ENCODE measurements at places on chromosomes 2 and 18.

DNA sequence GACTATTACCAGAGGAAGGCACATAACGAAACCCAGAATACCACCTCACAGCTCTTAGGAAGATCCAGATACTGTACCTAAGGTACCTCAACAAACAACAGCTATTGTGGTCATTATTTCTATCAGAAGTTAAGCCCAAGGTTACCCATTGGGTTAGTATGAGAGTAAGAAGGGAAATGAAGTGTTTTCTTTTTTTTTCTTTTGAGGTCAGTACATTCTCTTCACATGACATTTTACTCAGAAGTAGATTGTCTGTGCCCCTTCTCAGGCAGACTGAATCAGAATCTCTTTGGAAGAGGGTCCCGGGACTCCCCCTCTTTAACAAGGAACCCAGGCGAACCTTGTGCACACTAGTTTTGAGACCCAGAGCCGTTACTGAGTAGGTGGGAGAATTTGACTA is 233.7 kb upstream of the CXCR4 start:
- no peak for DNase-seq

- DNase-seq, result no peak
Observed at GRCh38 chr2:3432067-3432466, 52.6 kb downstream of the TRAPPC12 start.

DNA sequence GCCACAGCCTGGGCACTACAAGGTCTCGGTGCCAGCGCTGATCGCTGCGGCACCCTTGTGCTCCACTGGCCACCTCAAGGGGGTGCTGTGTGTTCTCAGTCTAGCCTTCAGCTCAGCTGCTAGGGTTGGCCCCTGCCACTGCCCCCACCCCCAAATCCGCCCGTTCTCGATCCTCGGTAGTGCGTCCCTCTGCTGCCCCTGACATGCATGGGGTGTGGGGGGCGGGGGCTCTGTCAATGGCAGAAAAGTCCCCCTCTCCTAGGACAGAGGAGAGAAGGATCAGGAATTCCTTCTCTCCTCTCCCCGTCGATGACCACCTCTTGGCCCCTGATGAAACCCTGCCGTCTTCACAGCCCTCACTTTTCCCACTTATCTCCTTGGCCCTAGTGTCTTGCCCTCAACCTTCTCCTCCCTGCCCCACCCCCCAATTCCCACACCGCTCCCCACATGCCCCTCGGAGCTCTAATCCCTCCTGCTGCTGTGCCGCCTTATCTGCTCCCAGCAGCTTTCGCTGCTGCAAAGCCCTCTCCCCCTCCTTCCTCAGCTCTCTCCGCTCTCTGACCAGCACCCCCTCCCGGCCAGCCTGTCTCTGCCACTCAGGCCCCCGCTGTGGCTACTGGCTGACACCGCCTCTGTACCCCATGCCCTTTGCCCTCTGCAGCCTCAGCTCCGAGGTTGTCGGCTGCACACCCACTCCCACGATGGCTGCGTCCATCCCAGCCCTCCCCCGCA is 4.3 kb upstream of the ASIC4 start:
- DNase-seq, result no peak

GRCh38 chr2:79670198-79670597 is 157.3 kb downstream of the CTNNA2 start:
- no peak for DNase-seq

DNA sequence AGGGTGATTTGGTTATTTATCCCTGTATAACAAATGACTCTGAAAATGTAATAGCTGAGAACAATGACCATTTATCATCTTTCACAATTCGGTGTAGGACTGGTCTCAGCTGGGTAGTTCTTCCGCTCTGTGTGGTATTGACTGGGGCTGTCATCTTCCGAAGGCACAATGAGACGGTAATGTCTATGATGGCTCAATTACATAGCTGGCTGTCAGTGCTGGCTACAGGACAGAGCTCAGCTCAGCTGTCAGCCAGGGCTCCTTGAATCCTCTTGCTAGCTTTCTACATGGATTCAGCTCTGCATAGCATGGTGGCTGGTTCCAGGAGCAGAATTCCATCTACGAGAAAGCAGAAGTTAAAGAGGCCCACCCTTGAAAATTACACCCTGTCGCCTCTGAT is 483.8 kb downstream of the TDRD15 start:
- DNase-seq, result no peak

DNA sequence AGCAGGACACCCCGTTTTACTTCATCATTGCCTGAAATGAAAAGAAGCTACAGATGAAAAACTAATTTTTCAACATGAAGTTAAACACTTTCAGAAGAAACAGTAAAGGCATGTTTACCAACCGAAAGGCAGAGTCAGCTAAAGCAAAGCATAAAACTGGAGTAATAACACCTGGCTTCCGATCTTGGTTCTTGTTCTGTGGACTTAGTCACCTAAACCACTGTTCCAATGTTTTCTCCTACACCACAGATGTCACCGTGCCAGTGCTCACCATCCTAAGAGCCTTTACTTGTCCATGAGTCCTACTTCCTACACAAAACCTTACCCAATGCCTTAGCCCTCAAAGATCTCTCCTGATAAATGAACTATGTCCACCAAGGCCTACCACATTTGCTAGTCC is 13.5 kb downstream of the MCM6 start:
- DNase-seq, result no peak

DNA sequence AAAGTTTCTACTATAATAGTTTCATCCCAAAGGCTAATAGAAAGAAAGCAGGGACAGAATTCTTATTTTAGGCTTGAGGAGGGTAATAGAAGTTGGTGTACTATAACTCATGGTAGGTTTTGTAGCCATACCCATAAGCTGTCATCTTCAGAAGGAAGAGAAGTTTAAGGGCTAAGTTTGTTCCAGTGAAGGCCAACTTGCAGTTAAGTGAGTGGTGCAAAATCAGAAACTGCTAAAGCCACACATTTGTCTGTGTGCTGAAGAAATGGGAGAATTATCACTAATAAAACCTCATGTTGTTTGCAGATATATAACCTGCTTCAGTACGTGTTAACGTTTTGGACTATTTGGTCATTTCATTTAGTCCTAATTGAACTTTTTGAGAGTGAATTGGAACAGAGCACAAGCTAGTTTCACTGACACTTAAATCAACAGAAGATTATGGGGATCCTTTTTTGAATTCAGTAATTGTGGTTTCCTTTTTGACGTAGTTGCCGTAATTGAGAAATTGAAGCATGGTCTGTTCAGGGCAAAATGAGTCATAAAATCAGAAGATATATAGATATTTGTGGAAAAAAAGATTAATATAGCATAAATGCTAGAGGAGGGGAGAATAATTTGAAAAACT is 69.1 kb downstream of the PHLPP1 start:
- DNase-seq, result no peak

DNA sequence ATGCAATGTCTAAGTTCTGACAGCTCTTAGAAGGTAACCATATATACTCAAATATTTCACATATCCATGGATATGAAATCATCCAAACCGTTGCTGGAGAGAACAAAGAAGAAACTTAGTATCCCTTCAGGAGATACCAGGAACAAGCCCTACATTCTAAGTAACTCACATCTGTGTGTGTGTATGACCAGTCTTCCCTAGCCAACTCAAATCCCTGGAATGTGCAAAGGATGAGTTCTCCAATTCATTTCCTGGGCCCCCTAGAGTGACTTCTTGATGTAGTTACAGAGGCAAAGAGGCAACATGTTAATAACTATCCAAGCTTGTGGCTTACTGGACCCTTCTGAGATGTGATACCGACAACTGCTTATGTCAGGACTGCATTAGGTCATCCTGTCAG is 20.1 kb downstream of the TPGS2 start:
- no peak for DNase-seq

DNA sequence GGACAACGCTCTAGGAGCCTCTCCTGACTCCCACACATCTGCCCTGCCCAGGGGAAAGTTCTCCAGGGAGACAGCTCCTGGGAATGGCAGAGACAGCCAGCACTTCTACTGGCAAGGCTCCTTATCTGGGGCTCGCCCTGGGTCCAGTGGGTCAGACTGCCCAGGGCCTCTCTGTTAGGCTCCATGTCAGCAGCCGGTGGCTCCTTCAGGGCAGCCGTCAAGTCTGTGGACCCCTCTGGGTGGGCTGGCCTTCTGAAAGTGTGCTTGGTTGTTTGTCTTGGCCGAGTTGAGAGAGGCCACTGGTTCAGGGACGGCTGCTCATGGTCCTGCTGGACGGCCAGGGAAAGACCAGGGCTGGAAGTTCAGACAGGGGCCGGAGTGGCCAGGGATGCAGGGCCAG is 65.6 kb downstream of the RPIA start:
- DNase-seq, result no peak

DNA sequence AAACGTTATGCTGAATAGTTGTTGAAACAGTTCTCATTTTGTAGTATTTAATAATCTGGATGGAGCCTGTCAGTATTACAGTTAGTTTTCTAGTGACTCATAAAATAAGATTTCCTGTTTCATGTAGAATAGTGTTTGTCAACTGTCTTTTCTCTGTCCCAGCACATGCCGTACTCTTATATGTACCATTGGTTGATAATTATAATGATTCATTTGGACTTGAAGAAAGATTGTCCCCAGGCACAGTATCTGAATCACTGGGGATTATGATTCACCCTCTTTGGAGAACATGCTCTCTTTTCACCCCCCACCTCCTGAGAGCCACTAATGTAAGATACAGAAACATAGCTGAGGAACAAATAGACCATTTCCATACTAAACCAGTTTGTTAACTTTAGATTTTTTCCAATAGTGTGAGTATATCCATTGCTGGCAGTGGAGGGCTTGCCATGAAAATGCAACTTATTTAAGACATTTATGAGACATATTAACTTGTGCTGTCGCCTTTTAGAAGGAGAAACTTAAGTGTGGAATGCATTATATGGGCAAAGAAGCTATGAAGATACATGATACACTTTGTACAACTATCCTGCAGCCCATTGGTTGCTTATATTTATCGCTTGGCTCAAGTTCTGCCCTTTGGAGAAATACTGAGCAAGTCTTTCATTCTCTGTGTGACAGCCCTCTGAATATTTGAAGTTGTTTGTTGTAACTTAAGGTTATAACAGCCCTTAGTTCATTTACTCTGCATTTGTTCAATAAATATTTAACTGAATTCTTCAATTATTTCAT is 12.4 kb downstream of the COPS8 start:
- DNase-seq, result no peak

DNA sequence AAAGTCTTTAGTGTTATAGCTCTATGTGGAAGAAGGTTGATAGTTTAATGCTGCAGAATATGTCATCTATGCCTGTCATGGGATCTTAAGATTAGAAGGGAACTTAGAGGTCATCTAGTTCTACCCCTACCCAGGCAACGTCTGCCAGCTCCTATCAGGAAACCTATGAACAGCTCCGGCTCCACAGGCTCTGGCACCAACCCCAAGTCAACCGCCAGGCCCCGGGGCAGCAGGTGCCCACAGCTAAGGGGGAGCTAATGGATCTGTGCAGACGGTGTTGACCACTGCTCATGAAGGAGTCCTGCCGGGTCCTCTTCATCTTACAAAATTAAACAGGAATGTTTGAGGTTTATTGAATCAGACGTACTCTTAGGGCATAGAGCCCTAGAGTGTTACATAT is 440.8 kb upstream of the KLHL29 start:
- no peak for DNase-seq

DNA sequence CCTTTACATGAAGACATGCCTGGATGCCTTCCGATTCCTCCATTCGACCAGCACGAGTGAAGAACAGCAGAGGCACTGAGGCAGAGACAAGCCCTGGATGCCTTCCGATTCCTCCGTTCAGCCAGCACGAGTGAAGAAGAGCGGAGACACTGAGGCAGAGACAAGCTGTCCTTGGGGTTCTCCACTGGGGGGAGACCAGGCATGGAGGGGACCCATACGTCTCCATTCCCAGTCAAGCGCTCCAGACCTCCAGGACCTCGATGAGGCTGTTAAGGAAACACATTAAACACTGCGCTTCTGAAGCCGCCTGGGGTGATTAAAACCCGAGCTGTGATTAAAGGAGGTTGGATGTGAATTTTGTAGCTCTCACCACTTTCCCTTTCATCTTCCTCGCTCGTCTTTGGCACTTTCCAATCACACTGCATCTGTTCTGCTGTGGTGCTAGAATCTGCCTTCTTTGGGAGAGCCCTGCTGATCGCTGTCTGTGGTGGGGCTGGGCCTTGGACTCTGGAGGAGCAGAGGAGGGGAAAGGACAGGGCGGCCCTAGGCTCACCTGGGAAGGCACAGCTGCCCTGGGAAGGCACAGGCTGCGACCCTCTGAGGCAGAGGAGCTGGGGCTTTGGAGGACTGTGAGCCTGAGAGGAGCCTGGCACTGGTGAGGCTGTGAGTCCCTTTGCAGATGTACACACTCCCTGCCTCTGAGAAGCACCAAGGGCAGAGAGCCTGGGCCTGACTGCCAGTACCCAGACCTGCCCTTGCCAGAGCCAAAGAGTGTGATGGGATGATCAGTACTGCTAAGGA is 463.1 kb upstream of the HS6ST1 start:
- DNase-seq, result no peak

DNA sequence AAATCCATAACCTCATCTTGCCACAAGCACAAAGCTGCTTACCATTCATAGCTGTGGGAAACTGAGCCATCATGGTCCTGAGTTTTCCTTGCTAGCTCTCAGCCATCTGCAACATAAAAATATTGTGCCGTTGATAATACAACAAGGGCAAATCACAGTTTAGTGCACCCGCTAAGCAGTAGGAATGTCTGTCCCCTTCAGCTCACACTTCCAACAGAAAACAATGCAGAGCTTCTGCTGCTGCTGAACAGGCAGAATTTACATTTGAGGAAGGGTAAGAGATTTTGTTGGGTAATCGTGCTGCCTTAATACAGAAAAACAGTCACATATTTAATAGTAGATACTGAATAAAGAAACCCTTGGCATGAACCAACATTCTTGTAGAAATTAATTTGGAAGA is 32.3 kb downstream of the ITSN2 start:
- DNase-seq, result no peak

- no peak for DNase-seq
Observed at GRCh38 chr2:155842103-155842502, 490.4 kb downstream of the NR4A2 start.
